CD4-positive, alpha-beta T cell treated with Interleukin-4 for 4 hours (primary cell): ENCODE measurements at places on chromosomes 3 and 15.

DNA sequence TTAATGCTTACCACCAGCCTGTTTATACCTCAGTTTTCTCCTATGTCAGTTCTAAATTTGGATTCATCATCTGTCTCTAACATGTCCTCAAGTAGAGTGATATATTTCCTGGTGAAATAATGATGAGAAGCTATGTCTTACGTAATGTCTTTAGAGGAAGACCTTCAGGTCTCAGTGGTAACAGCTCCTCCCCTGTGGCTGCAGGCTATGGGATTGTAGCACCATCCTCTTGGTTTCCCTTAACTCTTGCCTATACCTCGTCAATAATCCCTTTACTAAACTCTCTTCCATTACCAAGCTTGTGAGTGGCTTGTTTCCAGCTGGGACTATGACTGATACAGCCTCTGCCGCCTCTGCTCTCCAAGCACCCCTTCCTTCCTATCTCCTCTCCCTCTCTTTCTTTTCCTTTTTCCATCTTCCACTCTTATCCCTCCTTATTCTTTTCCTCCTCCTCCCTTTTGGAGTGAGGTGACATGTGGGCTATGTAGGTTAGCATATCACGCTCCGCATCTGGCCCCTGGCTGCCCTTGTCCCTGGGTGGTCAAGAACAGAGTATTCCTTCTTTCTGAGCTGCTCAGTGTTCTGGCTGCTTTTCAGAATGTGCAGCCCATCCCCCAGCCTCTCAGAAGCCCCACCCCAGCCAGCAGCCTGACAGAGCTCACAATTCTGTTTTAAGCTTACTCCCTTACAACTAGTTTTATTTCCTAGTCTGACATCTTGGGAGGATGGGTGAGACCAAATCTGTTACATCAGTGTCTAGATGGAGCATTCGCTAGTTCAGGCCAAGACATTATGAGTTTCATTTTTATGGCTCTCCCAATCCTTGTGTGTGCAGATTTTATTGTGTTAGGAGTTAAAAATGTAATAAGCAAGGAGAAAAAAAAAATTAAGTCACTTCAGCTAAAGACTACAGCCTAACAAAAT lies 75.0 kb upstream of the RNU6-1 start:
- no peak for DNase-seq

DNA sequence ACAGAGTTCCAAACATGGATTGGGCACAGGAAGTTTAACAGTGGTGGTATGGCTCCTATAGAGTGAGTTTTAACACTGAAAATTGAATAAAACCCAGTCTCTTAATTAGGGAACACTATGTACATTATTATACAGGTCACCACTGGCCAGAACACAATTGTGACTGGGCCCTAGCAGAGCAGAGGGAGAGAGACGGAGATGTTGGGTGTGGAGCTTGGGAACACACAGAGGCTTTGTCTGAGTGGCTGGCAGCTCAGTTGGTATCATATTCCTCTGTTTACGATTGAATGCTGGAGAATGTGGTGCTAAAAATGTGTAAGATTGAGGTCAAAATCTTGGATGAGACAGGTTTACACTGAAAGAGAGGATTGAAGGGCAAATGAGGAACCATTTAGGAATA lies 6.8 kb upstream of the MOBP start:
- no peak for DNase-seq

GRCh38 chr3:134074790-134075567 lies 45.3 kb upstream of the SLCO2A1 start:
- DNase-seq: no peak

DNA sequence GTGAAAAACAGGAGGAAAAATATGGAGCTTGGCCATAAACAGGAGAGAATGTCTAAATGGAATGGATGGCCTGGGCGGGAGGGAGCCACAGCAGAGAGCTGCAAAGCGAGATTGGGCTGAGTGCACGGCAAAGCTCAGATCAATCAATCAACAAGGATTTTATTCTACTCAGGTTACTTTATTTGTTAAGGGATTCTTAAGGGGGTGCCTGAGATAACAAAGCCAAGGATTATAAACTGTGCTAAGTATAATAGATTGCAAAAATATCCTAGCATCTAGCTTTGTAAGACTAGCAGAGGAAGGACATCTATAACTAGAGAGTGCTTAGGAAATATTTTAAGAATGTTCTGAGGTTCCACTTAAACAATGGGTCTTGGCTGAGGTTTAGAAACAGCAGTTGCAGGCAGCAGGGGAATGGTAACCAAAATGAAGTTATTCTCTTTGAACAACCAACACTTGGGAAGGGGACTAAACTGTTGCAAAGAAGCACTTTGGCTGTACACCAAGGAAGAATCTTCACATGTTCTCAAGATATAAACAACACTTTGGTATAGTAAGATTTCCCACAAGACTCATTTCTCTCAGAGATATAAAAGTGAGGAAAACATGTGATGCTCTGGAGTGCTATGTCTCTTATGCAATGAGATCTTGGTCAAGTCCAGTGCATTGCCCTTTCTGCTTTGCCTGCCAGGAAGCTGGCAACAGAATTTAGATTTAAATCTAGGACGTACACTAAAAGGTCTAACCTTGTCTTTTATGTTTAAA lies 35.5 kb downstream of the TMEM212 start:
- no peak for DNase-seq

GRCh38 chr15:66649235-66649984 lies 52.6 kb upstream of the SMAD6 start:
- DNase-seq: no peak

DNA sequence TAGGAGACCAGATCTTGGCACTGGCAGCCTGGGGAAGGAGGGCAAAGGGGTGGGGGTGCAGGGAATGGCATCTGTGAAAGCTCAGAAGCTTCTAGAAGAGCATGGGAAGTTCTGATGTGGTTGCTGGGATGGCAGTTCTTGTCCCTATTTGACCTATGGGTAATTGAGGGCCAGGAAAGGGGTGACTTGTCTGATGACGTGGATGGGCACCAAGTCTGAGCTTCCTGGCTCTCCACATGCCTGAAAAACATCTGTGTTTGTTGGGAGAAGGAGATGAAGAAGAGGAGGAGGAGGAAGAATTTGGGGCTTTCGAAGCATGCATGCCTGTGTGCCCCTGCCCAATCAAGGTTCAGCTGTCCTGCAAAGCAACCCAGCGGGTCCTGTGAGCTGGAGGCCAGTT lies 158.8 kb downstream of the SMAD6 start:
- no peak for DNase-seq

DNA sequence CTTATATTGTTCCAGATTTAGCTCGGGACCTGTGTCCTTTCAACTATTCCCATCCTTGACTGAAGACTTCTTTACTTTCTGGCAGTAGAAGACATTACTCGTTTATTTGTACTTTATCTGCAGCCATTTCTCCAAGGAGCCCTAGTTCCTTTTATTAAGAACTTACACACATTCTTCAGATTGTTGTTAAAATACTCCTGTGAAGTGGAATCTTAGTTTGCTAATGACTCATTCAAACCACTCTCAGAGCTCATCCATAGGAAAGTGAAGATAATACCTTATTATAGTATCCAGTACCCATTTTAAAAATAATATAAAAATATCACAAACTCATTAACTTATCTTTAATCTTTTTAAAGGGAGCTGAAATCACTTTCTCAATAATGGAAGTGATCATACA lies 63.5 kb downstream of the C3orf70 start:
- no peak for DNase-seq

DNA sequence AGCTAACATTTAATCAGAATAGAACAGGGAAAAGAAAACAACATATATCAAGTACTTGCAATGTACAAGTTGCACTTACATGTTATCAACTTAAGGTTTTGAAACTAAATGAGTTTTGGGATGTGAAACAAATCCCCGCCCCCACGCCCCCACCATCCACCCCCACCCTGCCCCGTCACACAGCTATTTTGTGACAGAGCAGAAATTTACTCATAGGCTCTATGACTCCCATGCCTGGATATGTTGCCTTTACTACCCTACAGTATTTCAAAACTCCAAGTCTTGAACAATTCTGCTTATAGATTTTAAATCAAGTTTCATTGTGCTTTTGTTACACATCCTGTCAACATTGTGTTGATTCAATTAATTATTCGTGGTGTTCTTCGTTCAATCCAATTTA lies 18.1 kb upstream of the IL1RAP start:
- no peak for DNase-seq

DNA sequence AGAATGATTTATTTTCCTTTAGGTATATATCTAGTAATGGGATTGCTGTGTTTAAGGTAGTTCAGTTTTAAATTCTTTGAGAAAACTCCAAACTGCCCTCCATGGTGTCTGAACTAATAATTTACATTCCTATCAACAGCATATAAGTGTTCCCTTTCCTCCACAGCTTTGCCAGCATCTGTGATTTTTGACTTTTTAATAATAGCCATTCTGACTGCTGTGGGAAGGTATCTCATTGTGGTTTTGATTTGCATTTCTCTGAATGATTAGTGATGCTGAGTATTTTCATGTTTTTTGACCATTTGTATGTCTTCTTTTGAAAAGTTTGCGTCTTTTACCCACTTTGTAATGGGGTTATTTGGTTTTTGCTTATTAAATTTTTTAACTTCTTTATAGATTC lies 571.6 kb upstream of the CCDC54 start:
- DNase-seq: no peak

GRCh38 chr3:24595796-24596195 lies 101.1 kb upstream of the THRB start:
- no peak for DNase-seq

GRCh38 chr15:98723195-98723594 lies 74.9 kb downstream of the IGF1R start:
- no peak for DNase-seq

DNA sequence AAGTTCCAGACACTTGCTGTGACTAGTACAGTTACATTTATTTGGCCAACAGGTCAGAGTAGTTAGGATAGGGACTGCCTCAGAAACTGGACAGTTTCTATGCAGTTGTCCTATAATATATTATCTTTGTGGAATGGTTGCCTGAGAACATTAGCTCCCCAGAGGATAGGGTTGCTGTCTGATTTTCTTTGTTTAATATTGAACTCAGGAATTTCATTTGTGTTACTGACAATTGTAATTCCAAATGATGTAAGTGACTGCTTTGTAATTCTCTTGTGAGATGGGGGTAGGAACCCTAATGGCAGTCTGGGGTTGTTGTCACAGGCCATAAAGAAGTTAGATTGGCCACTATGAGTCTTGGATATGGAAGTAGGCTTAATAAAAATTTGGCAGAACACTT lies 2.2 kb downstream of the NXPE3 start:
- no peak for DNase-seq

DNA sequence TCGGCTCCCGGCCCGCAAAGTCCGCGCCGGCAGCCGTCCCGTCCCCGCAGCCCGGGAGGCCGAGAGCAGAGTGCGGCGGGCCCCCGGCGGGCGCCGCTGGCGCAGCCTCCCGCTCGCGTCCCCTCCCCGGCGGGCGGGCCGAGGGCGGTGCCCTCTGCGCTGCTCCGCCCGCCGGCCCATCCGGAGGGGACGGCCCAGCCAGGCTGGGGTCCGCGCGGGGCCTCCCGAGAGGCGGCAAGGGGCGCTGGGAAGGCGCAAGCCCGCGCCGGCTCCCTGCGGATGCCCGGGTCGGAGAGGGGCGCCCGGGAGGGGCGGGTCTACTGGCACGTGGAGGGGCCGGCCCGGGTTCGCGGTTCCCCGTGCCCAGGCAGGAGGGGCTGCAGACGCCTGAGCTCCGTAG lies at the start of the genes CLCN2 and POLR2H:
Gene CLCN2 (minus strand): TSS at position 74 of the 400 bp plus-strand sequence. CDS start 126 bp downstream, outside the sequence.
Gene POLR2H (plus strand): TSS at position 179 of the 400 bp plus-strand sequence. CDS start 1,783 bp downstream, outside the sequence.
- DNase-seq: no peak

GRCh38 chr3:73491287-73491662 lies 133.5 kb downstream of the PDZRN3 start:
- DNase-seq: no peak

GRCh38 chr3:149688122-149688757 lies 30.4 kb upstream of the WWTR1 start:
- no peak for DNase-seq

DNA sequence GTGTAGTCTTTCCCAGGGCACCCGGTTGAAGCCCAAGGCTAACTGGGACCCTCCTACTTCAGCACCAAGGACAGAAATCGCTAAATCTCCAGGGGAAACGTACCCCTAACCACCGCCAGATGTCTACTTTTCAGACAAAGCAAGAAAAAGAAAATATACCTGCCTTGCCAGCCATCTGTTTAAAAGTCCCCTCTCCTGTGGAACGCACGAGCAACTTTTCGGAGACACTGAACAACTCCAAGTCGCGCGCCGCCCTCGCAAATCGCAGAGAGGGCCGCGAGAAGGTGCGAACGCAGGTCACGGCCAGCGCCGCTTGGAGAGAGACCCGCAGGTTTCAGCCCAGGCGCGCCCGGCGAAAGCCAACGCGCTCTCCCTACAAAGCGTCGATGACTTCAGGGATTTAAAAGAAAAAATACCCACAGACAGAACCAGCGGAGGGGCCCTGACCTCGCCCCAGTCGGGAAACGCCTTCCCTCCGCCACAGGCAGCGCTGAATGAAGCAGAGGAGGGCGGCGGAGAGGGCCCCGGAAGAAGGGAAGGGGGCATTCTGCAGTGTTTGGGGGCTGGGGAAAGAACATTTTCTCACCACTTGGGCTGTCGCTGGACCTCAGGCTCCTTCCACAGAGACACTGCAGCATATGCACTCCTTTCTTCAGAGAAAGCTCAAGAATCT lies 213.1 kb downstream of the FGF12 start:
- DNase-seq: no peak

DNA sequence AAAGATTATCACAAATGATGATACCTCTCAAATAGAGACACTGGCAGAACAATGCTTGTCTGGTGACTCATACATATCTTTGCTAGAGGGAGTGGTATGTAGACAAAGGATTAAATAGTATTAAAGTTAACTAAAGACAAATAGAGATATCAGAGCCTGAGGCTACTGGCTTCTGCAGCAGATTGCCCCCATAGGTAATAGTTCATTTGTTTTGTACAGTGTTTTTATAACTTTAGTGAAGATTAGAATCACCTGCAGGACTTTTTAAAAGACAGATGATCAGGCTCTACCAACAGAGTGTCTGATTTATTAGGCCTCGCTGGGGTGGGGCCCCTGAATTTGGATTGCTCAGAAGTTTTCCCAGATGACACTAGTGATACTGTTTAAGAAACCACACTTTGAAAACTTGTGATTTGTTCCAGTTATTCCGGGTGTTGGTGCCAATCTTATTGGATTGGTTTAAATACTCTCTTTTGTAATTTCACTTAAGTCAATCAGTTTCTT lies 96.4 kb downstream of the NAALADL2 start:
- no peak for DNase-seq

GRCh38 chr3:110456438-110457138 lies 615.0 kb upstream of the NECTIN3 start:
- no peak for DNase-seq
